ENCODE measurements at places on chromosomes 7 and 10.

DNA sequence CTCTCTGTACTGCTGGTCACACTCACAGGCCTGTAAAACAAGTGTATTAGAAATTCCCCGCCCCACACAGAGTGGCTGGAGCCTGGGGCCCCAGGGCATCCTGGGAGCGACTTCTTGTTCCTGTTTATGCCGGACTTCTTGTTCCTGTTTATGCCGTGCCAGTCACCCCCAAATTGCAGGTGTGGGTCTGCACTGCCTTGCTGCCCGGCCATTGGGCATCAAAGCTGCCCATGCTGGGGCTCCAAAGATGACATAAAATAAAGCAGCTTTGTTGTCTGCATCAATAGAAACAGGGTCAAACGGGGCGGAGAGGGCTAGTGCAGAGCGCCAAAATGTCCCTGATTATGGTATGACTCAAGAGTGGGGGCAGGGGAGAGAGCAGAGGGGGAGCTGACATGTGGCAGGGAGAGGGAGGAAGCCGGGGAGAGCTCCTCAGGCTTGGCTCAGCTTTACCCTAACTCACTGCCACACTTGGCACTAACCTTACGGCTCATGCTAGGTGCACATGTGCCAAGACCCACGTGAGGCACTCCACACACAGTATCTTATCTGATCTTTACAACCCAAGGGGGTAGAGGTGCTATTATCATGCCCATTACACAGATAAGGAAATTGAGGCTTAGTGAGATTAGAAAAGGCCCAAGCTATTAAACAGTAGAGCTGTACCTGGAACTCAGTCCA, 98.4 kb downstream of the PIP4K2A start:
- DNase-seq, result no peak

- DNase-seq, result no peak
These were observed 43.1 kb upstream of the HSPB1 start for GRCh38 chr7:76259124-76260093.

DNA sequence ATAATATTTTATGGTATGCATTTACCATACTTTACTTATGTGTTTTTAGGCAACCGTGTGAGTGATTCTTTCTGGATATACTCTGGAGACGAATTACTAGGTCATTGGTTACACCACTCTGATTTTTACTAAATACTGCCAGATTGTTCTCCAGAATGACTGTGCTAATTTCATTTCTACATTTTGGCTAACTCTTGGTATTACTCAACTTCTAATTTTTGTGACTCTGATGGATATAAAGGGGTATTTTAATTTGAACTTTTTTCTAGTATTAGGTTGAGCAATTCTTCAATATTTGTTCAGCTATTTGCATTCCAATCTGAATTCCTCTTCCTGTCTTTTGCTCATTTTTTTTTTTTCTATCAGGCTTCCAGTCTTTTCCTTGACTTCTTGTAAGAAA, 223.6 kb downstream of the MDFIC start:
- no peak for DNase-seq

GRCh38 chr10:759898-760477, 70.5 kb upstream of the DIP2C start:
- DNase-seq, result no peak

GRCh38 chr7:142391191-142391992, 133.5 kb upstream of the PRSS58 start:
- no peak for DNase-seq

GRCh38 chr7:138477581-138477980, 17.5 kb downstream of the TRIM24 start:
- DNase-seq, result no peak

GRCh38 chr10:43336641-43337318, 34.7 kb upstream of the FXYD4 start:
- DNase-seq, result no peak

GRCh38 chr7:14937581-14937980, 35.0 kb upstream of the DGKB start:
- DNase-seq, result no peak

DNA sequence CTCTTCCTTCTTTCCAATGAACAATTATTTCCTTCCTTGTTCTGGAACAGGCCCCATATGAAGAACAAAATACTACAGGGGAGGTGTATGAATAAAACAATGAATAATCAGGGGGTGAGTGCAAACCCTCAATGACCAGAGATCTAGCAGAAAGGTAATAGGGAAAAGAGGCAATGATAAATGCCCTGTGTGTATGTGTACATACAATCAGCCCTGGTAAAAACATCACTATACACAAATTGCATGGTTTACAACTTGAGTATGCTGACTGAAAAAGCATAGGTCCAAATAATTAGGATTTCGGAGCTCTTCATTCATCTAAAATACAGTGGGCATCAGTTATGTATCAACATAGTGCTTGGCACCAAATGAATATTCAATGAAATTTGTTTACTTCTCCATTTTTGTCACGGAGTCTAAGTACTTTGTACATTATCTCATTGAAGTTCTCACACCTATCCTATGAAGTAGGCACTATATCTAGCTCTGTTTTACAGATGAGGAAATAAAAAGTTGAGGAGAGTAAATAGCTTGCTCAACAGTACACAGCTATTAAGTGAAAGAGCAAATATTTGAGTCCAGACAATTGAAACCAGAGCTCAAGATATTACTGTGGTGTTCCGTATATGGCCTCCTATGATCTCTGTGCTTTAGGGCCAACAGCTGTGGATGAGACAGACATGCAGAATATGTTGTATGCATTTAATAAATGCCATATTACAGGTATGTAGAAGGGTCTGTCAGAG, 1065.4 kb downstream of the SORCS3 start:
- no peak for DNase-seq

DNA sequence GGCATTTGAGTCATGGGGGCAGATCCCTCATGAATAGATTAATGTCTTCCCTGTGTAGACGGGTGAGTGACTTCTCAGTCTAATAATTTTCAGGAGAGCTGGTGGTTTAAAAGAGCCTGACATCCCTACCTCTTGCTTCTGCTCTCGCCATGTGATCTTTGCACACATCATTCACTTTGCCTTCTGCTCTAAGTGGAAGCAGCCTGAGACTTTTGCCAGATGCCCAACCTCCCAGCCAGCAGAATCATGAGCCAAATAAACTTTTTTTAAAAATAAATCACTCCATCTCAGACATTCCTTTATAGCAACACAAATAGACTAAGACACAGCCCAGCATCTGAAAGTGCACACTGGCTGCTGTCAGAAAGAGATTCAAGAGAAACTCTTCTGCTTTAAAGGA, 155.2 kb downstream of the ZNF365 start:
- no peak for DNase-seq

DNA sequence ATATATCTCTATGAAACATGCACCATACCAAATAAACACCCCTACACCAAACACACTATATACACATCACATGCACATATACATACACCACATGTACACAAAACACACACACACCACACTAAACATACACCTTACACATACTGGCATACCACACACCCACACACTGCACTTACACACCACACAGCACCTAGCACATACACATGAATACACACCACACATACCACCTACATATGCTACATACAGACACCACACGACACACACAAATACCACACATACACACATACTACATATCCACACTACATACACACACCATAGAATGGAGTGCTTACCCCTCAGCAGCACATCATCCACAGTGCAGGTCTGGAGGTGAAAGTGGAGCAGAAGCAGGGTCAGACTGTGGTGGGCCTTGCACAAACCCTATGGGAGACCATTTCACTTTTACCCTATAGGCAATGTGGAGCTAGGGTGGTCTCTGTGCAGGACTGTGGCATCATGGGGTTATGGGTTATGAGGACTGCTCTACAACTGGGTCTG, 64.6 kb downstream of the WDFY4 start:
- no peak for DNase-seq

- no peak for DNase-seq
These were observed 346.5 kb upstream of the NPVF start for GRCh38 chr7:25574828-25575227.

DNA sequence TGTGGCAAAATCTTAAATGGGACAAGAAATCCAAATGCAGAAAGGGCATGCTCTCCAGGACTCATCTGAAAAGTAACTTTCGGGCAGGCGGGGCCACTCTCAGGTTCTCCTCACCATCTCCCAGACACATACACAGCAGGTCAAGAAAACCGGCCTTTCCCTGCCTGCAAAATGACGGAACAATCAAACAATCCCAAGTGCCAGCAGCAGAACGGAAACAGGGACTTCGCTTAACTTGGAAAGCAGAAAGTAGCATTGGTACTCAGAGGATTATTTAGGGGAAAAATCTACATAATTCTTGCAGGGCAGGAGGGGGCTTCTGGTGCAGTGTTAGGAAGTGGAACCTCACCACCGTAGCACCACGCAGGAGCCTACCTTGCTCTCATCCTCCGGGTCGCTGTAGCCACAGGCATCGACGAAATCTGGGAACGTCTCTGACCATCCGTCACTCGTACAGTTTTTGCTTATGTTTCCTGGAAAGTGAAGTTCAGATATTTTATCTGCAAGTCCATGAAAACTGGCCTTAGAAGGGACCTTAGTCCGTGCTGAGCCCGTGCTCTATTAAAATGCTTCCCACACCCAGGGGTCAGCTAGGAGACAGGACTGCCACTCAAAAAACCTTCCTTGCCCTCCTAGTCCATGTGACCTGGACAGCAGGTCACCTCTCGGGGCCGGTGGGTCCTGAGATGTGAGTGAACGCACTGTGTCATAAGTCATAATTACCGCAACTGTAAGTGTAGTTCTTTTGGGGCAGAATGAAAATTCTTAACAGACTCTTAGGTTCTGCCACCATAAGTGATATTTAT, 41.1 kb downstream of the VIPR2 start:
- no peak for DNase-seq

- DNase-seq, result no peak
These were observed 1.2 kb downstream of the EZH2 start for GRCh38 chr7:148882841-148883265.

DNA sequence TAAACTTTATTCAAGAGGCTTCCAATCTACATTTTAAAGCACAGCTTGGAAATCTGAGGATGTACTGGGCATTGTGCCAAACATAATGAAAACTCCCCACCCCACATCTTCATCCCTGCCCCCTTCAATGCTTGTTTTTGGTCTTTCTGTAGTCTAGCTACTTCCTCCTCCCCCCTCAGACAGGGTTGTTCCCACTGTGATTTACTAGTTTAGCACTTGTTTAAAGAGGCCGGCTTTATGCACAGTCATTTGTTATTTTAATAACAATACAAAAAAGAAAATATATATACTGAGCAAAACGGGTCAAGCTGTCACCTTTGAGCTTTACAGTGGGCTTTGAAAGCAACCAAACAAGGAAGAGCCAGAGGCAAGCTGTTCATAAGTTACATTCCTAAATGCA, 132.6 kb downstream of the CHRM2 start:
- peak; percentile 85 for DNase-seq

- no peak for DNase-seq
These were observed 149.7 kb upstream of the AOAH start for GRCh38 chr7:36874041-36874440.

GRCh38 chr7:122402235-122402634, 97.7 kb upstream of the FEZF1 start:
- DNase-seq, result no peak

- no peak for DNase-seq
These were observed 125.2 kb downstream of the MAD1L1 start for GRCh38 chr7:2107386-2108070.

DNA sequence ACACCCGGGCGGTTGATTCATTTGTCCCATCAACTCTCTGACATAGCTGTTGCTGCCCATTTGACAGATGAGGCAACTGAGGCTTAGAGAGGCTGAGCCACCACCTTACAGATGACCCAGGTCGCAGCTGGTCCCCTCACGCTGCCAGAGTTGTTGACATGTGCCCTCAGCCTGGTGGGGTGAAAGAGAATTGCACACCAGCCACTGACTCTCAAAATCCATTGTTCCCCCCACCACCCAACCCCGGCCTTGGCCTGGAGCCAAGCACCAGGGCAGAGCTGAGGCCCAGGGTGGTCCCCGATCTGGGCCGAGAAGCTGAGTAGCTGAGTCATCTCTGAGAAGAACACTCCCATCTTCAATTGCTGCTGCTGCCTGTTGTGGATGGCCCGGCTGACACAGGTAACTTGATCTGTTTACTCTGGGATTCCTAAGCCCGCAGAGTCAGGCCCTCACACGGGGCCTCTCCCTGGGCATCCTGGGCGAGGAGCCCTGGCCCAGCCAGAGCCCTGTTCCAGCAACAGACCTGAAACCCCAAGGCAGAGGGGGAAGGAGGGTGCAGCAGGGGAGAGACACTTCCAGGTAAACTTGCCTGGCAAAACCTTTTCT, 27.5 kb downstream of the PVRIG start:
- peak; percentile 45 for DNase-seq

- peak; percentile 93 for DNase-seq
These were observed 83.2 kb upstream of the KIF5B start for GRCh38 chr10:32139223-32140073.

GRCh38 chr10:60777696-60778213, 523 bp upstream of the CDK1 start:
- no peak for DNase-seq

GRCh38 chr10:58743466-58744115, 230.9 kb downstream of the BICC1 start:
- peak; percentile 60 for DNase-seq

DNA sequence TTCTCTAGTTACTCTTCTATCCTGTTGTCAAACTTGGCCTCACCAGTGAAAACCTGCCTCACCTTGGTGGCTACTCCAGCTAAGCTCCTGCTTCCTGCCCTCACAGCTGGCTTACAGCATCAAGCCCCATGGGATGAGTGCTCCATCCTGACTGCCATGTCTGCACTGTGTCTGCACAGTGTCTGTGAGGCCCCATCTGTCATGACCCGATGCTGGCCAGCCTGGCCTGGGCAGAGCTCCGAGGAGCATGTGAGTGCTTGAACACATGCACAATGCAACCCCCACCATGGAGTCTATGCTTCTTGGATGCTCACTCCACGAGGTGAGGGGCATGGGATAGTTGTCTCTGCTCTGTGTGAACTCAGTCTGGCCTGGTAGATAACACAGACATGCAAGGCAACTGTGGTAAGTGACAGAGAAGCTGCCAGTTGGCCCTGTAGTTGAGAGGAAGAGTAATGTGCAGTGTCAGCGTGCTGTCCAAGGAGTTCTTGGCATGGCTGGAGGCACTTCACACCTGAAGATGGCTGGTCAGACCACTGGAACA, 207.1 kb upstream of the ZNF32 start:
- DNase-seq, result no peak

GRCh38 chr10:75195035-75195763, 15.4 kb upstream of the VDAC2 start:
- no peak for DNase-seq

DNA sequence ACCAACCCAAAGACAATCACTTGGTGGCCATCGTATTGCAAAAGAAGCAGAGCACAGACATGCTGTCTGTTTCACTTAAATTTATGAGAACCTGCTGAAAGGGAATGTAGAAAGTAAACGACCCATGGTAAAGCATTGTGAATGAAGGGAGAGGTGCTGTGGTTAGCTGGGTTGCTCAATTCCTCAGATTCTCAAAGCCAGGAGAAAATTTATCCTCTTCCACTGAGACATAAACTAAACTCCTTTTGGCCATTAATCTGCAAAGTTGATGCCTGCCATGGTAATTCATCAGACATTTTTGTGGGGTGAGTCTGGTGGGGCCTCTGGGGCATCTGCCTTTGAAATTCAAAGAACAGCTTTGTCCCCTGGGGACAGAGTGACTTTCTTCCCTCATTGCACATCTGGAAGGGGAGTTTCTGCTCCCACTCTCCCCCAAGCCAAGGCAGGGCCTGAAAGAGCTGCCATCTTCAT, 951.0 kb downstream of the LRMDA start:
- DNase-seq, result no peak

All from smooth muscle cell of the brain vasculature (primary cell).